ENCODE measurements at places on chromosomes 1 and 21.

- DNase-seq = no peak
Observed at GRCh38 chr1:33377013-33377412, 53.9 kb downstream of the PHC2 start.

DNA sequence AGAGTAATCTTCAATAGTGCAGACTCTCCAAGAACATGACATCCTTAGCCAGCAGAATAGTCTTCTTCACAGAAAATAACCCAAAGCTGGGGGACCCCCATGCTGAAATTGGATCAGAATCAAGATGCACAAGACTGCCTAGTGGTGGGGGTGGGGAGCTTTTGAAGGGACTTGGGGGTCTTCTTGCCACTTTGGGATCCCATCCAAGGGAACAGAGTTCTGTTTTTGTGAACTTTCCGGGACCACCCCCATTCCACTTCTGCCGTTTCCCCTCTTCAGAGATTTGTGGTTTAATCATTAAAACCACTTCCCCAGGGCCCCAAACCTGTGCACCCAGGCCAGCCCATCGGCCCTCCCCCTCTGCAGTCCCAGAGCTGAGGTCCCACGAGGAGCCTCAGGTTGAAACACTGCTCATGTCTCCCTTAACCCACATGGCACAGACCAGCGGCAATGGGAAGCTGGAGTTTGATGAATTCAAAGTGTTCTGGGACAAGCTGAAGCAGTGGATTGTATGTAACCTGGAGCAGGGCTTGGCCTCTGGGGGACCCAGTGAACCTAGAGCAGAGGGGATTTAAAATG lies 44.9 kb downstream of the CAPN9 start:
- no peak for DNase-seq

DNA sequence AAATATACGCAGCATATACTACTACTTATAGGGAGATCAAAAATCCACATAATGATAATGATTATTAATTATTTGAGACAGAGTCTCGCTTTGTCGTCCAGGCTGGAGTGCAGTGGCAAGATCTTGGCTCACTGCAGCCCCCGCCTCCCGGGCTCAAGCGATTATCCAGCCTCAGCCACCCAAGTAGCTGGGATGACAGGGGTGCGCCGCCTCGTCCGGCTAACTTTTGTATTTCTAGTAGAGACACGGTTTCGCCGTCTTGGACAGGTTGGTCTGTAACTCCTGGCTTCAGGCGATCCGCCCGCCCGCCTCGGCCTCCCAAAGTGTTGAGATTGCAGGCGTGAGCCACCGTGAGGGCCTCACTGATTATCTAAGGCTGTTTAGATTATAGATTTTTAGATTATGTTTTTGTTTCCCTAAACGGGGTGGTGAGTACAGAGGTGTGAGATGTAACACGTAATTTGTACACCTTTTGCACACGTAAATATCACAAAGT lies 548 bp upstream of the SLC25A33 start:
- no peak for DNase-seq

GRCh38 chr1:42737257-42737656 lies 2.8 kb downstream of the CLDN19 start:
- DNase-seq = no peak

GRCh38 chr1:41582351-41582750 lies 97.9 kb upstream of the EDN2 start:
- DNase-seq = no peak

GRCh38 chr21:32021319-32021994 lies 148.6 kb downstream of the HUNK start:
- DNase-seq = no peak

DNA sequence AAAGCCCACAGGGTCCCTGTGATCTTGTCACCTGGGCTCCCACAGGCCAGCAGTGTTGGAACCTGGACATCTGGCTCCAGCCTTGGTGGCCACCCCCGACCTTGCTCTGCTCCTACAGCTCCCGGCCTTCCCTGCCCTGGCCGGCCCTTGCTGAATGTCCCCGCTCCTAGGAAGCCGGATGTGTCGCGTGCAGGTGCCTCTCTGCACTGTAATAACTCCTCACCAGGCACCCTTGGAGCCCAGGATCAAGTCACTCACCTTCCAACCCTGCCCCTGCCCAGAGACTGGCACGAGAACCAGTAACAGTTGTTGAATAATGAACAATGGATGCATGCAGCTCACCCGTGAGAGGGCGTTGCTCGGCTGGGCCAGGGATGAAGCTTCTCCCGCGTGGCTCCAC lies 12.1 kb downstream of the PDE9A start:
- DNase-seq = no peak

GRCh38 chr1:71964188-71964587 lies 318.2 kb downstream of the NEGR1 start:
- no peak for DNase-seq

GRCh38 chr1:29482064-29482463 lies 245.7 kb downstream of the PTPRU start:
- no peak for DNase-seq

GRCh38 chr1:26791626-26792025 lies 3.9 kb downstream of the PIGV start:
- no peak for DNase-seq

DNA sequence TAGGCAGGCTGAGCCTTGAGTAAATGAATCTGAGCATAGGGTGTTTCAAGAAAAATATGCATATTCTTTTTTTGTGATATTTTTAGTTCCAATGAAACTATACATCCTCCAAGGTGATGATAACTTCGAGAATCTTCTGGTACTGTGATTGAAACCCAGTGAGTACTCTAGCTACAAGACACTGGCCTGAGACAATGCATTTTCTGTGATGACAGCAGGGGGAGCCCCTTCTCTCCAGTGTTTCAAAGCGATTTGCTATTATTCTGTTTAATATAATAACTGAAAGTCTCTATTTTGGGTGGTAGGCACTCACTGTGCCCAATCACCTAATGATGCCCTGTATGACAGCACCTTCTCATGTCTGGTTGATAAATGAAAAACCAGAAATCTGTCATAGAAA lies 12.1 kb downstream of the IRF2BP2 start:
- DNase-seq = no peak

GRCh38 chr1:204975568-204976235 lies 67.3 kb upstream of the CNTN2 start:
- peak; percentile 9 for DNase-seq

GRCh38 chr1:165662186-165662585 lies 31.2 kb downstream of the MGST3 start:
- DNase-seq = no peak

DNA sequence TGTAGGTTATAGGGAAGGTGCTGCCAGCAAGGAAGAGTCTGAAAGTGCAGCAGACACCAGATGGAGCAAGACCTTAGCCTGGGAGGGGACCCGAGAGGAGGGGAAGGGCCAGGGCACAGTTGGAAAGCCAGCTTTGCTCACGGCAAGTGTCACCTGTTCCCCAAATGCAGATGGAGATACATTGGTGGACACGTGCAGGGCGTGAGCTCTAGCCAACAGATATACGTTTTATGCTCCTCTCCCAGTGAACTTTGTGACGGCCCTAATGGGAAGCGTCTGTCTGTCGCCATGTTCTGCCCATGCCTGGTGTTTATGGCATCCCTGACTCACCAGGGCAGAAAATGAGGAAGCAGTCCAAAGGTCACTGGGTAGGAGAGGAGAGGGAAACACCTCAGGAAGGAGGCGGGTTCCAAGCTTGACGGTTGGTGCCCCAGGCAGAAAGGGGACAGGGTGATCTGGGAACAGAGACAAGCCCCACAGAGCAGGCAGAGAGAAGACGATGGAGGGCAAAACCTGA lies 7.6 kb downstream of the GPA33 start:
- no peak for DNase-seq

DNA sequence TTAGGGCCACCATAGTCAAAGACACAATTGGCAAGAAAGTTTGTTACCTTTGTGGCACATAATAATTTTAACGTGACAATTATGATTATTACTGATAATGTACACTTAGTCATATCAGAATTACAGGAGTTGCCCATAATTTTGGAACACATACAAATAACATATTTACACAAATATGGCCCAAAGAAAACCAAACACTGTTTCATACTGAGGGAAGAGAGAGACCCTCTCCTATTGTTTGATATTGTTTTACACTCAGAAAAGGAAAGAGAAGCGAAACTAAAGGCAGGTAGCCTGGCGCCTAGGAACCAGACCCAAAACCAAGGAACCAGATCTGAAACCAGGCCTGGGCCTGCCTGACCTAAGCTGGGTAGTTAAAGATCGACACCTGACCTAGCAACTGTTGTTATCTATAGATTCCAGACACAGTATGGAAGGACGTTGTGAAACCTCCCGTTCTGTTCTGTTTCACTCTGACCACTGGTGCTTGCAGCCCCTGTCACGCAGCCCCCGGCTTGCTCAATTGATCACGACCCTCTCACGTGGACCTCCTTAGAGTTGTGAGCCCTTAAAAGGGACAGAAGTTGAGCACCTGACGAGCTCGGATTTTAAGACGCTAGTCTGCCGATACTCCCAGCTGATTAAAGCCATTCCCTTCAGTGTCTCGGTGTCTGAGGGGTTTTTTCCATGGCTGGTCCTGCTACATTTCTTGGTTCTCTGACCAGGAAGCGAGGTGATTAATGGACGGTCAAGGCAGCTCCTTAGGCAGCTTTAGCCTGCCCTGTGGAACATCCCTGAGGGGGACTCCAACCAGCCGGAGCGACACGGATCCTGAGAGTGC lies 27.9 kb downstream of the C1orf115 start:
- no peak for DNase-seq

GRCh38 chr1:155134880-155135414 lies 705 bp upstream of the SLC50A1 start:
- DNase-seq = no peak

- DNase-seq = no peak
Observed at GRCh38 chr1:72530646-72531045, 248.3 kb upstream of the NEGR1 start.

- no peak for DNase-seq
Observed at GRCh38 chr1:205670150-205670446, 10.2 kb downstream of the SLC45A3 start.

- DNase-seq = peak; percentile 34
Observed at GRCh38 chr21:42193131-42193671, 25.7 kb upstream of the ABCG1 start.

DNA sequence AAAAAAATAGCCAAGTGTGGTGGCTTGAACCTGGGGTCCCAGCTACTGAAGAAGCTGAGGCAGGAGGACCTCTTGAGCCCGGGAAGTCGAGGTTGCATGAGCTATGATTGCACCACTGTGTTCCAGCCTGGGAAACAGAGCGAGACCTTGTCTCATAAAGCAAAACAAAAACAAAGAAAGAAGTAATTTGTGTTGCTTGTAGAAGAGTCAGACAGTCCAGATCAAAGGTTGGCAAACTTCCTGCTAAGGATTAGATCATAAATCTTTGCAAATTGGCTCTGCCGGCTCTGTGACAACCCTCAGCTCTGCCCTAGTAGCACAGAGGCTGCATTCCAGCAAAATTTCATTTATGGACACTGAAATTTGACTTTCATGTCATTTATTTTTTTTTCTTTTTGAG lies 19.0 kb upstream of the MFN2 start:
- DNase-seq = no peak

GRCh38 chr1:194469282-194469681 lies 1282.9 kb upstream of the B3GALT2 start:
- DNase-seq = no peak

GRCh38 chr1:14462851-14463250 lies 135.6 kb upstream of the KAZN start:
- no peak for DNase-seq

DNA sequence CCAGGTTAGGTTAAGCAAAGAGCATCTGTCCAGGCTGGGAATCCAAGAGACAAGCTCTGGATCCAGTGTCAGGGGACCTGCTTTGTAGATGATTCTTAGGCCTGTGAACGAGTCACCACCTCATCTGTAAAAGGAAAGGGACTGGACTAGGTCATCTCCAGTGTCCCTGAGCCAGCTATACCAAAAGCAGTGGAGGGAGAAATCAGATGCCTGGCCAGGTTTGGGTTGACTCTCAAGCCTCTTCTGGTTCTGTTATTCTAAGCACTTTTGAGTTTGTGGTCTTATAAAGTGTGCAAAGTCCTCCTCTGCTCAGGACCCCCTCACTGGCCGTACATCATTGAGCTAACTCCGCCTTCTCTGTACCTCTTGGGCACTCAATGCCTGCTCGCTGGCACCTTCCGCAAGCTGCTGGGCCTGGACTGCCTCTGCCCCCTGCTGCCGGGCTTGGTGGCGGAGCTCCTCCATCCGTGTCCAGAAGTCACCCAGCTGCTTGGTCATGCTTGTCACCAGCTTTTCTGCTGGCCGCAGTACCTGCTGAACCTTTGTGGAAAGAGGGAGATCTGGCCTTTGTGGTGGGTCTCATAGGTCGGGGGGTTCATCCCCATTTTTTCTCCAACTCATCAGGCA lies 33.6 kb downstream of the CAMK1G start:
- no peak for DNase-seq

GRCh38 chr1:173476665-173477285 lies 360 bp upstream of the PRDX6 start:
- DNase-seq = peak; percentile 44

- DNase-seq = no peak
Observed at GRCh38 chr1:103457886-103458455, 67.5 kb upstream of the RNPC3 start.

DNA sequence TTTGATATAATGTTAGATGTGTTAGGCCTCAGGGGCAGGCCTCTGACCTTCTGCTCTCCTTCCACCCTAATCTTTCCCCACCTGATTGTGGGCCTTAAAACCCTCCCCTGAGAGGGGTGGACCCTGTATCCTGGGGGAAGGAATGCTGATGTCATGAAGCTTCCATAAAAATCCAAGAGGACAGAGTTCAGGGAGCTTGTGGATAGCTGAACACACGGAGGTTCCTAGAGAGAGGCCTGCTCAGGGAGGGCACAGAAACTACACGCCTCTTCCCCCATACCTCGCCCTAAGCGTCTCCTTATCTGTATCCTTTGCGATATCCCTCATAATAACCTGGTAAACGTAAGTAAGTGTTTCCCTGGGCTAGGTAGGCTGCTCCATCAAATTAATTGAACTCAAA lies 4.3 kb downstream of the MFN2 start:
- DNase-seq = no peak

- DNase-seq = no peak
Observed at GRCh38 chr1:25711555-25712298, 88.3 kb upstream of the SELENON start.

DNA sequence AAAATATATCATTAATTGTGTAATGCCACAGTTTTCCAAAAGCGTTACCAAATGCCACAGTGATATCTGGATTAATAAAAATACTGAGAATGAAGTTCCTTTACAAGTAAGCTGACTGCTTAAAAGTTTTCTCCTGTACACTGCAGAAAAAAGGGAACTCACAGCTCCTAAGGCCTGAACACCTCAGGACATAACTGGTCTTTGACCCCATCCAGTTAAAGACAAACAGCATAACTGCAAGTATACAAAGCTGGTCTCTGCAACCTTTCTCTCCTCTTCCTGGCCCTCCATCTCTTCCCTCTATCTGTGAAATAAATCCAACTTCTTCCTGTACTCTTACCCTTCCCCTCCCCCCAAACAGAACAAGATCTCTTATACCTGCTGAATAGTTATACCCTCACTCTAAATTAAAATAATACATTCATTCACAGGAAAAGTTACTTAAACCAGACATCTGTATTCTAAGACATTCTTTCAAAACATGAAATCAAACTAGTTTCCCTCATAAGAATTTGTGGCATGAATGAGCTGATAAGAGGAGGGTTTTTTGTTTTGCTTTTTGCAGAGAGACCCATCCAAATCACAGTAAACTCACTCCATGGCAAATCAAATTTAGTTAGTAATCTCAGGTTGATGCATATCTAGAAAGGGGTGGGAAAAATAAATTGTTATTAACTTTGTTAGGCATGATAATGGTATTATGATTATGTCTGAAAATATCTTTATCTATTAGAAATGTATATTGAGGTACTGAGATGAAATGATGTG lies 2.9 kb downstream of the DIPK1A start:
- no peak for DNase-seq

All from stimulated activated CD8-positive, alpha-beta memory T cell treated with anti-CD3 and anti-CD28 coated beads, Interleukin-4, amount 100 ng/mL, for 1 hour (primary cell).